Daoy (cell line): ENCODE measurements at places on chromosomes 3 and 15. TPM values are rescaled to one million over a fixed set of nuclear protein-coding genes. Genes with fewer than 3 reads are reported as not detected.

The LRRC34 gene
- 5.6 and 9.2 TPM in 2 replicates for total RNA-seq

The SLC35G2 gene
- 15.6 and 25.0 TPM in 2 replicates for total RNA-seq

The SYNM gene
- 9.3 and 11.8 TPM in 2 replicates for total RNA-seq

DNA sequence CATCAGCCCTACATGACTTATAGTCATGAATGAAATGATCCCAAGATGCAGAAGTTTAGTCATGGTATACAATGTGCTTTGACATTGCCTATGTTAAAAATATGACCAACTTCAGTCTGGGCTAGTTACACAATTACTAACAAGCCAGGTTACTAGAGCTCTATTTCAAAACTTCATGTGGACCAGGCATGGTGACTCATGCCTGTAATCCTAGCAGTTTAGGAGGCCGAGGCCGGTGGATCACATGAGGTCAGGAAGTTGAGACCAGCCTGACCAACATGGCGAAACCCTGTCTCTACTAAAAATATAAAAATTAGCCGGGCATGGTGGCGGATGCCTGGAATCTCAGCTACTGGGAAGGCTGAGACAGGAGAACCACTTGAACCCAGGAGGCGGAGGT is 613.0 kb downstream of the CADM2 start:
- no peak for DNase-seq

- DNase-seq = no peak
Observed at GRCh38 chr15:40309344-40309862, 1.7 kb upstream of the PLCB2 start.

DNA sequence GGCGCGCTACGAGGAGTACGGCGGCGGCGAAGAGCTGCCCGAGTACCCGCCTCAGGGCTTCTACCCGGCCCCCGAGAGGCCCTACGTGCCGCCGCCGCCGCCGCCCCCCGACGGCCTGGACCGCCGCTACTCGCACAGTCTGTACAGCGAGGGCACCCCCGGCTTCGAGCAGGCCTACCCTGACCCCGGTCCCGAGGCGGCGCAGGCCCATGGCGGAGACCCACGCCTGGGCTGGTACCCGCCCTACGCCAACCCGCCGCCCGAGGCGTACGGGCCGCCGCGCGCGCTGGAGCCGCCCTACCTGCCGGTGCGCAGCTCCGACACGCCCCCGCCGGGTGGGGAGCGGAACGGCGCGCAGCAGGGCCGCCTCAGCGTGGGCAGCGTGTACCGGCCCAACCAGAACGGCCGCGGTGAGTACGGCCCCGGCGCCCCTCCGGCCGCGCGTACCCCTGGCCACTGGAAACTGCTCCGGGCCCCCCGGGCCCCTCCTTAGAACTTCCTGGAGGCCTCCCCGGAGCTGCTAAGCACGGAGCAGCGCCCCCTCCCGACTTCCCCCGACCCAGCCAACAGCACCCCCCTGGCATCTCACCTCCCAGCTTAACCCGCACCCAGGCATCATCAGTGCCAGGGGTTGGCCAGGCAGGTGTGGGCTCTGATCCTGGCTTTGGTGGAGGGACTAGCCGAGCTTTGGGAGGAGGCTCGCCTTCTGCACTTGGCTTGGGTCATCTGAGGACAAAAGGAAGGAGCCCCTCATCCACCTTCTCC is 1.4 kb downstream of the LOXL1 start:
- peak; percentile 82 for DNase-seq

DNA sequence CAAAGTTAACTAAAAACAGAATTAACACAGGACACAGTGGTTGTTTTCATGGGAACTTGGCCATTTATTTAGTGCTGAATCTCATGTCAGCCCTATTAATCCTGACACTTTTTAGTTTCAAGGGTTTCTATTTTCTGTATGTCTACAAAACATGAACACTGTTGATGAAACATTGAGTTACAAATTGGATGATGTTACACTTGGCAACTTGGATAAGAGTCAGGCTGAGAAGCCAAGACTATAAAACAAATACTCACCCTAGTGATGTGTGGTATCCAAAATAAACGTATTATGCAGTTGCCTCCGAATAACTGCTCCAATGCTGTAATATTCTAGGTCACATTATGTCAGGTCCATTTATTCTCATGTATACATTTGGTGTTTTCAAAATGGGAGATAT is 349.6 kb downstream of the ZIC1 start:
- DNase-seq = no peak

DNA sequence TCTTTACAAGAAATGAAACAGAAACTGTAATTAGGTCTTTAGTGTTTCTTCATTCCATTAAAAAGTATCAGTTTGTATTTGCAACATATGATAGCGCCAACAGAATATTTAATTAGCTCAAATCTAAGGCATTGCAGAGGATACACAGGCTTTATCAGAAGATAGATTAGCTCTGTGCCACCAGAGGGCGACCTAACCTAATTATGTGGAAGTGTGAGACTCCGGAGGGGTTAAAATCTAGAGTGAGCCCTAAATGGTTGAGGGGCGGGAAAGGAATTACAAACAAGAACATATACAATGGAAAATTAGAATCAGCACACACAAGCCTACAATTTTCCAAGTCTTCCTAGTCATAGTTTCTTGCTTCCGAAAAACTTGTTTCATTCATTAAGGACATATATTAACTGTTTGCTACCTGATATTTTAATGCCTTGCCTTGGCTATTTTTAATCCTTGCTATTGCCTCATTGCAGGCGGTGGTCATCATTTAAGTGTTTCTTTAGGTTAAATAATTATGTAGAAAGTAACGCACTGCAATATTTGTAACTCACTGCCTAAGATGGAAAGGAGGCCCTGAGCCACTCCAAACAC is 18.0 kb upstream of the RYR3 start:
- peak; percentile 72 for DNase-seq
